ENCODE measurements at places on chromosomes 2 and 18. TPM values are rescaled to one million over a fixed set of nuclear protein-coding genes. Genes with fewer than 3 reads are reported as not detected.
A peak's percentile ranks its signal among the peaks of the same experiment; 100 is the strongest.

- no peak for DNase-seq
These were observed 20.9 kb downstream of the SLC39A10 start for GRCh38 chr2:195677884-195678283.

- peak; percentile 92 for DNase-seq
These were observed 460 bp downstream of the EPC2 start for GRCh38 chr2:148644883-148645538.

- DNase-seq: no peak
These were observed 866.1 kb upstream of the ID2 start for GRCh38 chr2:7815726-7816125.

GRCh38 chr2:46655551-46656436, 176.4 kb downstream of the TMEM247 start:
- no peak for DNase-seq

DNA sequence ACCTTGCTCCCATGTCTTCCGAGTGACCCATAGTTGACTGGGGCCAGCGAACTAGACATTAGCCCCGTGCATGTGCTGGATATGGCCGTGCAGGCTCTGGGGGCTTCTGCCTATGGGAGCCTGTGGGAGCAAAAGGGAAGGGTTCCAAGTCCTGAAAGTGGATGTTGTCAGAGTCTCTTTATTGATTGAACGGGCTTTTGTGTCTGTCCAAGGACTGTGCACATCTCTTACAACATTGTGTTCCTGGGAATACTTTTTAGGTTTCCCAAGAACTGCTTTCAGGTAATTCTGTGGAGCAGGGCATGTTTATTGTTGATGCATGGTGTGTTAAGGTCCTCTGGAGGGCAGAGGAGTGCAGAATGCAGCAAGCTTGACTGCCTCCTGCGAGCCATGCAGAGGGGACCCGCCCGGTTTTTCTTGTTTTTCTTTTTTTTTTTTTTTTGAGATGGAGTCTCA, 5.0 kb downstream of the RNF144A start:
- no peak for DNase-seq

- DNase-seq: no peak
These were observed 70.6 kb downstream of the CCDC178 start for GRCh38 chr18:33369711-33370449.

GRCh38 chr18:34859496-34859895, 149.4 kb downstream of the DTNA start:
- DNase-seq: no peak

GRCh38 chr2:220513573-220514288, 886.3 kb downstream of the SLC4A3 start:
- no peak for DNase-seq

DNA sequence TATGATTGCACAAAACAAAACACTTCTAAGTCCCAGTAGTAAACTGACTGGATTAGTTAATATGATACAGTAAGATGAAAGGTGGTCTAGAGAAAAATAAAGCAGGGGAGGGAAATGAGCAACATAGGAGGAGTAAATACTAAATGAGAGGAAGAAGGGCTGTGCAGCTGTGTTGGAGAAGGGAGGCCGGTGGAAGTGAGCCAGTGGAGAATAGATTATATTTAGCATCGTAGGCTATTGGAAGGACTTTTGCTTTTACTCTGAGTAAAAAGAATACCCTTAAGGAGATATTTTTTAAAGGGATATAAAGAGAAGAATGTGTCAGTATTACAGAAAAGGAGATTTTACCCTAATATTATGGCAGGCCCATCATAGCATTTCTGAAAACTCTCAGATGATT, 12.7 kb downstream of the WDR75 start:
- DNase-seq: no peak

DNA sequence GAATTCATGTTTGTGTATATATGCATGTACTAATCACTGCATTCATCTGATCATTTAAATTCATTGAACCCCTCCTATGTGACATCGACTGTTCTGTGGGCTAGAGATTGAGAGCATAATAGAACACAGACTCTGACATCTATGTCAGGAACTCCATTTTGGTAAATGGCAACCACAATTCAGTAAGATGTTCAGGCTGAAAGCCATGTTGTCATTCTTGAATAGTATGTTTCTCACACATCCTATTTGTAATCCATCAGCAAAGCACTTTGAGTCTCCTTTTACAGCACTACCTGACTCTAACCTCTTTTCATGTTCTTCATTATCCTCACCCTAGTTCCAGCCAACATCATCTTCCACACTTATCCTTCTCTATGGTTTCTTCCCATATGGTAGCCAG, 413.8 kb upstream of the MEX3C start:
- no peak for DNase-seq

DNA sequence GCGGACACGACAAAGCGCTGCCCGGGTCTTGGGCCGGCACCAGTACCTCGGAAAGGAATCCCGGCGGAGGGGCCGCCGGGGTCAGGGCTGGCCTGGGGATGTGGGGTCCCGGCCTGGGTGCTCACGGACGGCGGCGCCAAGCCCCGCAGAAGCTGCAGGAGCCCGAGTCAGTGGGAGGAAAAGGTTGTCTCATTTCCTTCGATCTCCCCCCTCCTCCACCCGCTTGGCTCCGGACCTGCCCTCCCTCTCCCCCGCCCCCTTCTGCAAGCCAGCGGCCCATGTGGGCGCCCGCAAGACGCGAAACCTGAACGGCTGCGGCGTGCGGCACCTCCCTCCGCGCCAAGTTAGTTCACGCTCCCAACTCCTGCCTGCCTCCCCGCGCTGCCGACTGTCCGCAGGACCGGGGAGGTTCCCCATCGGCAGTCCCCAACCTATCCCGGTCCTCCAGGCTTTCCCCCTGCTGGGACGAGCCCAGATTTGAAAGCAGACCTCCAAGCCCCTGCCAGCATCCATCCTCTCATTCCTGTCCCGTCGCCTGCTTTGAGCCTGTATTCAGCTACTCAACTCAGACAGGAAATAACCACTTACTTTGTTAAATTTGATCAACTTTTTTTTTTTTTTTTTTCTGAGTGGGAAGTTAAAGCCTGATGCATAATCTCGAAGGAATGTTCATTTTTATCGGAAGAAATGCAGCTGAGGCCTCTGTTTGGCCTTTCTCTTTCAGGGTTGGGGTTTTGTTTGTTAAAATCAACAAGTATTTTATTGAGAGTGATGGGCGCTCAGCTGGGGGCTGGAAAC, at the start of gene EVA1A:
TSS of gene EVA1A (minus strand) at position 172 of the 798 bp plus-strand sequence. CDS start 42,799 bp downstream, outside the sequence.
- DNase-seq: no peak

- no peak for DNase-seq
These were observed 23.9 kb downstream of the MYO3B start for GRCh38 chr2:170201734-170202393.

GRCh38 chr18:7630731-7631442, 63.8 kb downstream of the PTPRM start:
- no peak for DNase-seq

DNA sequence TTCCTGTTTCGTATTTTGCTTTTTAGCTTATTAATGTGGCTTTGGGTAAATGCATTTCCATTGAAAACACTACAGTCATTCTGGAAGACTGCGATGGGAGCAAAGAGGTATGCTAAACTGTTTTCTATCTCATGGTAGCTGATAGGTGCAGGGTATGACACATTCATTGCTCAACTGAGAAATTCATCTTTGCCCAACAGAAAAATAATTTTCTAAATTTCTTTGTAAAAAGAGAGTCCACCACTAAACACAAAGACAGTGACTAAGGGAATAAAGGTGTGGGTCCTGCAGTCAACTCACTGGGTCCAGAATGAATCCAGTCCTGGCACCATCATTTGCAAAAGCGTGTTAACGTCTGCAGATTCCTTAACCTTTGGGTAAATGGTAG, 19.9 kb downstream of the ERMN start:
- no peak for DNase-seq

DNA sequence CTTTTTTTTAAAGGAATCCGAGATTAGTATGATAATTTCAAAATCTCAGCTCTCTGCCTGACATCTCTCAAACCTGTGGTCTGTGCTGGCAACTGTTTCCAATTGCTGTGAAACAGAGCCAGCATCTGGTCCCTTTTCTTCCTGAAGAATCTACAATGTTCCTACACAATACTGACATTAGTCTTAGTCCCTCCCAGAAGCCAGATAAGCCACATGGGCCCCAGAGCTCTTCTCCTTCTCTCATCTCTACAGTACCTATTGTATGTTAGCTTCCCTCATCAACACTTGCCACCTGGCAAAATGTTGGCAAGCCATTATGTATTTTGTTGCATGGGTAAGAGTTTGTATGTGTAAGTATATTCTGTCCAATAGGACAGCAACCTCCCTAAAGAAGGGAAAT, 62.9 kb upstream of the CDKL4 start:
- no peak for DNase-seq

- DNase-seq: no peak
These were observed 36.0 kb downstream of the WDFY1 start for GRCh38 chr2:223909001-223909741.

DNA sequence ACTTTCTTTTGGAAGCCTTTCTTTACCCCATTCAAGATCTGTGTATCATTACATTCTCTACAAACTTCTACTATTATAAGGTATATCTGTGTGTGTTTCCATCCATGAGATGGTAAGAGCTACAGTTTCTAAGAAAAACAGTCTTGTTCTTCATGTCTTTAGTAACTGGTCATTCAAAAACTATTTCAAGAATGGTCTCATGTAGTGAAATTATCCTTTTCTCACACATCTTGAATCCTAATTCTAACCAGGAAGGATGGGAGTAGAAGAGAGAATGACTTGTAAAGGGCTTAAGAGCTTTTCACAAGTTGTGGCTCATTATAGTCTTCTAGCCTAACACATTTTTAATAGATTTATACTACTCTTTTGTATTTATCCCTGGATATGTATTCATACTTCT, 47.3 kb downstream of the ROCK1 start:
- DNase-seq: no peak

- no peak for DNase-seq
These were observed 1042.3 kb upstream of the NRXN1 start for GRCh38 chr2:52074130-52074719.

DNA sequence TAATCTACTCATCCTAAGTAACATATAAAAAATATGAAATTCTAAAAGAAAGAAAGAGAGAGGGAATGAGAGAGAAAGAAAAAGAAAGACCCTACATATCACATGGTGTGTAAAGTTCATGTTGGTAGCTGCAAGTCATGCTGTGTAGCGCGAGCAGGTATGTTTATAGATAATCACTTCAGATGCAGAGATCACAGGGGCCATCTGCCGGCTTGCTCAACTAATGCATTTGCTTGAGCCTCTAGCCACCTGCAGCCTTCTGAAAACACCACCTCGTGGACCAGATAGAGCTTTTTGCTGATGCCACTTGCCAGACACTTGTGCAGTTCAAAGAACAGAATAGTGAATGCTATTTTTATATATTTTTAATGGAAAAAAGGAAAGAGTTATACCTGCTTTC, 37.6 kb downstream of the CDH7 start:
- DNase-seq: no peak

GRCh38 chr2:183195998-183196409, 71.8 kb downstream of the NUP35 start:
- no peak for DNase-seq

GRCh38 chr2:130776550-130776949, 21.2 kb downstream of the AMER3 start:
- DNase-seq: no peak

DNA sequence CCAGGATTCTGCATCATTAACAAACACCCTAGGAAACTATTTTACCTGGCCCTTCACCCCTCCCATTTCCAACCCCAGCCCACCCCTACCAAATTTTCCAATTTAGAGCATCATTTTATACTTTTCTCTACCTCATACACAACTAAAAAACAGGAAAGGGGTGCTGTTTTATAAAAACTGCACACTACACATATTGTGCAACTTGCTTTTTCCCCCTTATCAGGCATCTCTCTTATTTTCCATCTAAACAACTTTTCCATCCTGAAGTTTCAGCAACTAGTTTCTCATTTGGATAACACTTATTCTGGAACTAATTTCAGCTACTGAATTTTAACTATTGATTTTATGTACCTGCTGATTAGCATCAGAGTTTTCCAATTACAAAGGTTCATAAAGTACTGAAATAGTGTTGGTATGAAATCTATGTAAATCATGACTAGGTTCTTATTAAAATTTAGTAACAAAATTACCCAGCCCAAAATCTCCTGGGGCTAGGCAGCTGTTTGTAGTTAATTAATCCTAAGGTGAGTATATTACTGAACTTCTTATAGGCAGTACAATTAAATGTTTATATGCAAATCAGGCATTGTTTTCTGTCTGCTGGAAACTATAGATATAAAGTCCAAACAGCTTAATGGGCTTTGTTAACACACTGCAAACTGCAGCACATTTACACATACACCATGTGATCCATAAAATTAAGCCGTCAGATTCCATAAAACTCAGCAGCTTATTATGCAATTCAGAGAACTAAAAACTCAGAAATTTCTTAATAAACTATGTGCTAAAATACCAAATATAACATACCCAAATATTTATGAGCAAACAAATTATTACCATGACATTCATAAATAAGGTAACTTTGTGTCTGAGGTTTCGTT, 7.9 kb downstream of the SF3B1 start:
- no peak for DNase-seq

GRCh38 chr2:121279476-121280220, 5.4 kb downstream of the TFCP2L1 start:
- no peak for DNase-seq

GRCh38 chr2:9649261-9649660, 18.5 kb upstream of the YWHAQ start:
- DNase-seq: no peak

- DNase-seq: no peak
These were observed 20.8 kb upstream of the TNS1 start for GRCh38 chr2:218023636-218024035.

- DNase-seq: no peak
These were observed 797.8 kb downstream of the CCDC85A start for GRCh38 chr2:56981554-56981953.

DNA sequence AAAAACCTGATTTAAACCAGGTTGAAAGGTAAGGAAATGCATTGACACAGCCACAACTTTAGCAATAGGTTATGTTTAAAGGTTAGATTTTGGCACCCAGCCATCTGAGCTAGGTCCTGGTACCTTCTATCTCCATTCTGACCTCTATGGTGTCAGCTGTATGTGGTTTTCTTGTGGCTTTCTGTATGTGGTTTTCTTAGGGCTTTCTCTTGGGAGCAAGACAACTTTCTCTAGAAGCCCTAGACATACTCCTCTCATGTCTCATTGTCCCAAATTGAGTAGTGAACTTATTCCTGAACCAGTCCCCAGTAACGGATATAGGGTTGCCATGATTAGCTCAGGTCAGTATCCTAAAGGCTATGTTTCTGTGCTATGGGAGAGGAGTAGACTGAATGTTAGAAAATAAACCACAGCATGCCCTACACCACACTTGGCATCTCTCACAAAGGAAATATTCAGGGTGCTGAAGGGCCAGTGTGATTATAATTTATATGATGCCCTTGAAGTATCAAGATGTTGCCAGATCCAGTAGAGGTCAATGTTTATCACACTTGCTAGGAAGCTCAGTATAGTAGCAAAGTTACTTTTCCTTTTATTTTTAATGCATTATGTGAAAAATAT, 176.1 kb downstream of the CAPN13 start:
- no peak for DNase-seq

PNPT1 gene
- polyA plus RNA-seq: 22.8 TPM

CHRND gene
- 0.74 TPM for polyA plus RNA-seq

MATN3 gene
- 3.7 TPM for polyA plus RNA-seq

IL1R2 gene
- polyA plus RNA-seq: 0.75 TPM

AQP12A gene
- 0.47 TPM for polyA plus RNA-seq

DLGAP1 gene
- 4.3 TPM for polyA plus RNA-seq

DPP10 gene
- 15.6 TPM for polyA plus RNA-seq

LIMS4 gene
- polyA plus RNA-seq: 0.59 TPM

CROCC2 gene
- 0.04 TPM for polyA plus RNA-seq

GPC1 gene
- 25.3 TPM for polyA plus RNA-seq

LOXHD1 gene
- 0.28 TPM for polyA plus RNA-seq

CPO gene
- polyA plus RNA-seq: 1.6 TPM

CCDC141 gene
- polyA plus RNA-seq: 0.83 TPM

KCNG3 gene
- polyA plus RNA-seq: 0.92 TPM

LIPG gene
- polyA plus RNA-seq: 41.9 TPM

SLC9A4 gene
- 6.1 TPM for polyA plus RNA-seq

ZAP70 gene
- 1.7 TPM for polyA plus RNA-seq

RGPD4 gene
- polyA plus RNA-seq: not detected

Measured in right renal cortex interstitium (tissue), 3 donors.